ENCODE measurements at places on chromosomes 5 and 9. TPM values are rescaled to one million over a fixed set of nuclear protein-coding genes. Genes with fewer than 3 reads are reported as not detected.

DNA sequence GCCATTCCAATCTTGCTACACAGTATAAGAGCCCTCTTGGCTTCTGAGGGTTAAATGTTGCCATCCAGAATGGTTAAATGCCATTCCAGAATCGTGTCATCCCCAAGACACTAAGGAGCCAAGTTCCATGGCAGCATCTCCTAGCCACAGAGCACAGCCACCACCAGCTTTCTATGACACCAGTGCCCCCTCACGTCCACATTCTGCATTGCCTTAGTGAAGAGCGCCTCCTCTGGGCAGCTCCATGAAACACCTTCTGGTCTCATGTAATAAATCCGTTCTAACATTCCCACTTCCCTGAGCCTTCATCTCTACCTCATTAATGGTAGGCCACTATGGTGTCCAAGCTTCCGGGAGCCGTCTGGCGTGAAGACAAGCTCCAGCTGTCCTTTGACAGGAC lies 12.4 kb downstream of the CBY3 start:
- peak; percentile 31 for DNase-seq

DNA sequence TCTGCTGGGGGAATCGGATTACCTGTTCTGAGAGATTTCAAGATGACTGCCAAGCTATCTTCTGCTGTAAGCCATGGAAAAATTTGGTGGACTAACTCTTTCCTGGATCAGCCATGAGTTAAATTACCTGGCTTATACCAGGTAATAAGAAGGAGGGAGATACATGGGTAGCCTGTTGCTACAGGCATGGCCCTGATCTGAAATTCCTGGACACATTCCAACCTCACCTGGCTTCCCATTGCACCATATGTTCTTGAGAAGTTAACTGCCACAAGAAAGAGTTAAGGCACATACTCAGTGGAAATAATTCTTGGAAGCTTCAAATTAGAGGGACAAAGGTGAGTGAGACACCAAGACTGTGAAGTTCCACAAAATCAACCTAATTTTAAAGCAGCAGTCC lies 371.3 kb downstream of the ACTL7B start:
- DNase-seq = no peak

DNA sequence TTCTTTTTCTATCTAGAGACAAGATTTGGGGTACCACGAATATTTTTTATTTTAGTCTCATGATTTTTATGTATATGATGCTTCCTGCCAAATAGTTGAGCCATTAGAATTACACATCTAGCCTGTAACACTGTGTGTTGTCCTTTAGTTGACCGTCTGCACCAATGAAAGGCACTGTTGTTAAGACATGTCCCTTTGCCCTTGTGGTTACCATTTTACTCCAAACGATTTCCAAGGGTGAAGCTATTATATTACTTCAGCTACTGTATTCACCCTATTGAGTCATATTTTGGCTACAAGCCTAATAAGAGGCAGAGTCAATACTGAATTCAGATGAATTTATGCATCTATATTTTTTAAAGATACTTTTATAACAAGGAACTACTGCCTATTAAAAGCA lies 207.6 kb downstream of the CETN3 start:
- no peak for DNase-seq

Gene FBP2
- not detected for total RNA-seq

- no peak for DNase-seq
Measured at GRCh38 chr9:35840881-35841644, 12.0 kb downstream of the TMEM8B start.

DNA sequence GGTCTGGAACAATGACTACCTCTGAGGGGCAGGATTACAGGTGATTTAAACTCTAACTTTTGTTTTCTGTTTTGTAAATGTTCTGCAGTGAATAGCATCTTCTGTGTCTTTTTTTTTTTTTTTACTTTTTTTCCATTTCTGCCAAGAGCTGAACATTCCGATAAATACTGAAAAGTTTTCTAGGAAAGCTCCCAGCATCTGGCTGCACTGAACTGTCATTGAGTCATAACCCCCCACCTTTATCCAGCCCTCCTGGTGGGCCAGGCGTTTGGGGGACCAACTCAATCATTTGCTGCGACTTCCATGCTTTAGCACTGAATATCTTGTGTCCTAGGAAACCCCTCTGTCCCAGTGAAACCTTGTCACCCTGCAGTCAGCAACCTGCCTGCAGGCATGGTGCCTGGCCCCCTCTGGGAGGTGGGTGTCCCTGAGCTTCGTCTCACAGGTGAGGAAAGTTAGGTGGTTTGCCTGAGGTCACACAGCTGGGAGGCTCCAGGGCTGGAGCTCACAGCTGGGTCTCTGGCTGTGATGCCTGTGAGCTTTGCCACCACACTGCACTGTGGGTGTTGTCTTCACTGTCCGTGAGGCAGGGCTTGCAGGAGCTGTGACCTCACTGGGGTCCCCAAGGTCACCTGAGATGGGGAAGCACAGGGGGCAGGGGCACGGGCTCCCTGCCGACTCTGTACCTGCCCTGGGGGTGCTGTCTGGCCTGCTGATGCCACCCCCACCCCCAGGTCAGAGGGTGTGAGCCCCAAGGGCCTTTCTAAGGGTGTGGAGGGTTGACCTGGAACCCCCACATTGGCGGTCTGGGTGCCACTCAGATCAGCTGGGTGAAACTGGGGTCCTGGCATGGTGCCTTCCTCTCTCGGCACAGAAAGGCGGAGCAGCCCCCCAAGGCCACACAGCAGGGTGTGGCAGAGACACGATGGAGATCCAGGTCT lies 14.1 kb downstream of the PLPP7 start:
- DNase-seq = no peak

- no peak for DNase-seq
Measured at GRCh38 chr5:50766462-50766861, 100.0 kb downstream of the PARP8 start.

Gene PRSS3
- not detected for total RNA-seq

DNA sequence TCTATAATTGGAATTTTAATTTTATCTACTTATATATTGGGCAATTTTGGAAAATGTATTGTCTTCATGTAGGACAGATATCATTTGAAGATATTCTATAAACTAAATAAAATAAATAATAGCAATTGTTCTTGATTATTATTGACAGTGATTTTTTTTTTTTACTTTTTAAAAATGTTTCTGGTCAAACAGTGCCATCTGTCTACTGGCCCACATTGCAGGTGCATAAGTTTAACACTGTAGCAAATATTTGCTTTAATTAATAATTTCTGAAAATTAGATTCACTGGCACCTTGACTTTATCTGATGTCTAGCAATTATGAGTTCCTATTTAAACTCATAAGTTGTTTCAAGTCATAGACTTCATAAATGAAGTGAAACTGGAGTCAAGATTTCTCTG lies 41.1 kb upstream of the ISOC1 start:
- no peak for DNase-seq

GRCh38 chr9:77750981-77751340 lies 102.8 kb upstream of the GNA14 start:
- DNase-seq = no peak

DNA sequence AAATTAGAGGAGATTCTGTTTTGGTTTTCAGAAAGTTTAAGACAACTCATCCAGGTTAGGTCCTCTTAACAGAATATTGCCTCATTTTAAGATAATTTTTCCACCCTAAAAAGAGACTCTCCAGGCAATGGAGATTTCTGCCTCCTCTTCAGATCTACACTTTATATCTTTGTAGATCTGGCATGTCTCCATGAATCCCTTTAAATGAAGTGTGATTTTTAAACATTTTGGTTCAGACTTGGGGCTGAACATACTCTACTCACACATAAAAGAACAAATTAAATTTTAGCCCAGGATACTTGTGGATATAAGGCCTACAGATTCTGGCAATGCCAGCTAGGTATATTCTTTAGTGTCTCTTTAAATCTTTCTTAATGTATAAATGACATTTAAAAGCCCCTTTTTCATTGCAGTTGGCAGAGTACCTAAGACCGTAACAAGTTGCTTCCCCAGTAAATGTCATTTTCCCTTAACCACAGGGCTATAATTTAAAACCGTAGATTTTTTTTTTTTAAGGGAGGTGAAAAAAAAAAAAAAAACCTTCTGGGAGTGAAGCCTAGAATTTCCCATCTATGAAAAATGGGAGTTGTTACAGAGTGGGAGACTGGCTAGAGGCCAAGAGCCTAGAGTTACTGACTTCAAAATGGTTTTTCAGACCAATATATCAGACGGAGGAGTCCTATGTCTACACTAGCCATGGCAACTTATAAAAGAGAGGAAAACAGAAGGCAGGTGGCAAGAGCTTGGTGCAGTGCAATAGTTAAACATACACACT lies 207.8 kb upstream of the TARS1 start:
- no peak for DNase-seq

Gene TMEM174
- not detected for total RNA-seq

- DNase-seq = no peak
Measured at GRCh38 chr5:113280541-113280940, 154.2 kb downstream of the TSSK1B start.

- no peak for DNase-seq
Measured at GRCh38 chr5:172111852-172112225, 76.2 kb downstream of the STK10 start.

Gene CER1
- not detected for total RNA-seq

Gene FAM78A
- 45.7 TPM for total RNA-seq

- DNase-seq = no peak
Measured at GRCh38 chr9:8484597-8485191, 685.1 kb upstream of the DMAC1 start.

- DNase-seq = no peak
Measured at GRCh38 chr5:118647587-118647986, 340.8 kb downstream of the DTWD2 start.

GRCh38 chr5:68012429-68012828 lies 203.1 kb upstream of the PIK3R1 start:
- no peak for DNase-seq

DNA sequence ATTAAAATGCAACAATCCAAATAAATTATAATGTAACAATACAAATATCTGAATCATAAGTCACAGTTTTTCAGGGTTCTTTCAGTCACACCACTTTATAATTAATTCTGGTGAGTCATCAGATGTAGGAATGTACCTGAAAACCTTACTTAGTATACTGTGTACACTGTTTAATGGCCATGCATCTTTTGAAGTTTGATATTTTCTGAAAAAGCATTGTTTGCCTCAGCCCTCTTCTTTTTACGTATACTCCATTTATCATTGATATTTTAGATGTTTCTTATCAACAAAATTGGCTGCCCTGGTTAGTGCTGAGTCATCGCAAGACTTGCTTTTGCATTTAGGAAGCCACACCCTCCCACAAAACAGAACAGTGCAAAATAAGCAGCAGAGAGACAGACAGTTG lies 218.6 kb downstream of the PJA2 start:
- no peak for DNase-seq

DNA sequence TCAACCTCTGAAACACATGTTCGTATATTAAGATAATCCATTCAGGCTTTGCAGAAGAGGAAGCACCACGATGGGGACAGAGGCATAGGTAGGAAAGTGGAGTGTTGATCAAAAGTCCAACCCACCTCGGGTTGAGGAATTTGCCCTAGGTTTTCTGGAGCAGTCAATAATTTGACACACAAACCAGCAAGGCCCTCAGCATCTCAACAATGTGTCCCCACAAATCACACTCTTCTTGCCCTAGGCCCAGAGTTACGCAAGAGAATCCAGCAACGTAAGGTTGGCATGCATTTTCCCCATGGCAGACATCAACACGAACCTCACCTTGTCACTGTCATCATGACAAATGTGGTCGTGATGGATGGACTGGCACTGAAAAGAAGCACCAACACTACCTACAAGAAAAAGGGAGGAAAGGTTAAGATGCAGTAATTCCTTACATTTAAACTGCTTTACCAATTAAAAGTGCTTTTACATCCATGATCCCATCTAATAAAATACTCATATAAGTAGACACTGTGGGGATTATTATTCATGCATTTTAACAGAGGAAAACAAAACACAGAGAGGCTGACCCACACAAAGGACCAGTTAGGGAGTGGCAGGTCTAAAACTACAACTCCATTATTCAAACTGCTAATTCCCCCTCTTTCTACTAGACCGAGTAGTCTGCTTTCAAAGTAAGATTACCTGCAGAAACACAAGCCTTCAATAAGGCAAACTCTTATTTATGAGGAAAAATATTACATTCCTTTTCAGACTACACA lies 24.4 kb upstream of the RNF38 start:
- DNase-seq = no peak

DNA sequence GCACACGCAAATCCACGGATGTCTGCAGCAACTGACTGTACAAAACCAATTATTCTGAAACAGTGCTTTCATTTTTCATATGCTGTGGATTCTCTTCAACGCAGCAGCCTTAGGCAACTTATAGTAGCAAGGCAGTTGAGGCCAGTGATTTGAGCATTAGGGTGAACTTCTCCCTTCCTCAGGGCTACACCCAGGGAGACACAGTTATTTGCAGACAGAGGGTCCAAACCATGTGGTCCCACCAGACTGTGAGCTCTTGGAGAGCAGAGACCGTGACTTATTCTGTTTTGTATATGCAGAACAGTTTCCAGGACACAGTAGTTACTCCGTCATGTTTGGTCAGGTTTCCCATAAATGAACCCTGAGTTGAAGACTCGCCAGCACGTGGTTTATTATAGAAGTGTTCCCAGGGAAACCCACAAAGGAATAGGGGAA lies 19.0 kb upstream of the WHRN start:
- no peak for DNase-seq

GRCh38 chr5:152568016-152568415 lies 162.9 kb upstream of the NMUR2 start:
- DNase-seq = no peak

- DNase-seq = no peak
Measured at GRCh38 chr9:75397836-75398235, 309.5 kb downstream of the OSTF1 start.

Gene SLC25A2
- total RNA-seq = 0.23 TPM

Measured in activated naive CD4-positive, alpha-beta T cell treated with anti-CD3 and anti-CD28 coated beads, Interleukin-2, amount 50 U/mL, for 72 hours (primary cell).